T-helper 17 cell (primary cell): ENCODE measurements at places on chromosomes 16 and 17. TPM values are rescaled to one million over a fixed set of nuclear protein-coding genes. Genes with fewer than 3 reads are reported as not detected.

Gene ZNF597
- 3.2 TPM for total RNA-seq

Gene MLST8
- 28.2 TPM for total RNA-seq

Gene SP6
- 0.21 TPM for total RNA-seq

Gene WNK4
- total RNA-seq = 0.31 TPM

Gene SOCS1
- total RNA-seq = 42.1 TPM

Gene PLD6
- 13.2 TPM for total RNA-seq

Gene SLC38A8
- not detected for total RNA-seq

Gene TMEM92
- total RNA-seq = not detected

Gene SLC16A11
- 0.40 TPM for total RNA-seq

Gene MRM3
- total RNA-seq = 29.6 TPM

Gene MYOCD
- not detected for total RNA-seq

Gene CA4
- not detected for total RNA-seq

Gene ZP2
- total RNA-seq = not detected

Gene CDH15
- 0.12 TPM for total RNA-seq

Gene USP43
- 0.45 TPM for total RNA-seq

Gene FAM222B
- total RNA-seq = 18.3 TPM

Gene CBX2
- total RNA-seq = not detected

Gene NPIPA2
- total RNA-seq = 3.7 TPM

Gene CCL16
- total RNA-seq = not detected

Gene TUBB3
- 0.96 TPM for total RNA-seq

Gene MT3
- not detected for total RNA-seq

Gene MT4
- not detected for total RNA-seq

Gene CA5A
- not detected for total RNA-seq

Gene ZNF764
- 19.5 TPM for total RNA-seq

Gene DNASE1L2
- 0.42 TPM for total RNA-seq

Gene TSEN54
- total RNA-seq = 56.5 TPM

Gene ST6GALNAC2
- 0.68 TPM for total RNA-seq

Gene ANKS3
- 20.0 TPM for total RNA-seq

Gene KIF18B
- total RNA-seq = 0.08 TPM

Gene HOXB1
- not detected for total RNA-seq

Gene NPIPB13
- 17.4 TPM for total RNA-seq

Gene NACA2
- not detected for total RNA-seq

Gene CMTM2
- total RNA-seq = 0.70 TPM

Gene CHST6
- total RNA-seq = not detected

Gene GRAP
- total RNA-seq = 23.8 TPM

Gene GH1
- total RNA-seq = not detected

Gene CCL14
- not detected for total RNA-seq

Gene SMPD3
- total RNA-seq = 0.70 TPM

Gene RNPS1
- 204 TPM for total RNA-seq

Gene ARHGDIG
- total RNA-seq = not detected

Gene PPL
- total RNA-seq = not detected

Gene INO80E
- 76.7 TPM for total RNA-seq

Gene GPS1
- total RNA-seq = 63.2 TPM

Gene KRT39
- not detected for total RNA-seq

Gene GCGR
- not detected for total RNA-seq

Gene FA2H
- total RNA-seq = 0.73 TPM

Gene LGALS9C
- total RNA-seq = not detected

Gene TEKT1
- total RNA-seq = not detected

Gene CDH11
- total RNA-seq = not detected

Gene ESRP2
- total RNA-seq = 0.16 TPM

Gene CDK10
- 83.0 TPM for total RNA-seq

Gene SHISA9
- not detected for total RNA-seq

Gene TBC1D3K
- total RNA-seq = not detected

Gene NOG
- total RNA-seq = 0.37 TPM

Gene MYBBP1A
- total RNA-seq = 63.8 TPM
